ENCODE measurements at places on chromosomes 3 and 15.

DNA sequence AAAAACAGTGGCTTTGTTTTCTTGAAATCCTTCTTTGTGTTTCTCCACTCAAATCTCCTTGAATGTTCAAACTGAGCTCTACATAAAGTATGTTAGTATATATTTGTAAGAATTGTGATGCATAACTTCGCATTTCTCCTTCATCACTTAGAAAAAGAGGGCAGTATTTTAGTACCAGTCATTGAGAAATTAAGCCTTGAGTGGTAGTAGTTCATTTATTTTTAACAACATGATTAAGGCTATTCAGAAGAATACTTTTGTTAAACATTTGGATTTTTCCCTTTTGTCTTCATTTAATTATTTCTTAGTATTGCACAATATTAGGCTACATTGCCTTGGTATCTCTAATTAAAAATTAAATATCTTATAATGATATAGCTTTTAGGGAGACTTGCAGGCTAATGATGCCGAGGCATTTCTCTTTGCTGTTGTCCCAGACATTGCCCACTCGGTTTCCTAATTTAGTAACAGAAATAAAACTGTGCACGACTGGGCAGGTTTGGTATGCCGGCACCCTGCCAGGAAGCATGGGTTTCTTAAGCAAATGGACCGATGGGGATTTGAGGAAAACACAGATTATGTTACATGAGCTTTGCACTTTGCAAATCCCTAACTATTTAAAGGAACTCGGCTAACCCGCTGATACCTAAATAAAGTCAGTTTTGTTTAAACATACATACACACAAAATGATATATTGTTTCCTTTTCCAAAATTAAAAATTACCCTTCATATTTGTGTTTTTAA lies 54.7 kb downstream of the LRRC28 start:
- peak; percentile 47 for DNase-seq

- DNase-seq: no peak
Observed at GRCh38 chr3:15215996-15216395, 9.9 kb downstream of the CAPN7 start.

GRCh38 chr3:109478614-109479013 lies 141.3 kb upstream of the DPPA4 start:
- DNase-seq: no peak

DNA sequence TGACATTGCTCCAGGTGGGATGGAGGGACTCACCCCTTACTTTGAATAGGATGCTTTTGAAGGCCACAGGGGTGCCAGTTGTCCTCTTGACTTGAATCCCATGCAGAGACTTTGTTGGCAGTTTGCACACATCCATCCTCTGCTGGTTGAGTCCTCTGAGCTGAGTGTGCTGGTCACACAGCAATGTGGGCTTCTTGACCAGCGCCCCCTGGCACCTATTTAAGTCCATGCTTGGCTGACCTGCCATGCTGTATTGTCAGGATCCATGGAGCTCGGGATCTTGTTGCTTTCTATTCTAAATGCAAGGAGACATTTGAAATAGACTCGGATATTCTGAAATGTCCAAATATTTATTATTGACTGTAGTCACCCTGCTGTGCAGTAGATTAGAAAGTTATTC lies 19.8 kb downstream of the RAB7A start:
- DNase-seq: no peak

GRCh38 chr15:34437687-34438086 lies at the start of gene GOLGA8A:
GOLGA8A (minus strand) TSS chr15:34437808; CDS start chr15:34389691, 48,117 bp downstream.
- DNase-seq: peak; percentile 85

GRCh38 chr3:113285226-113285625 lies 73.9 kb downstream of the BOC start:
- no peak for DNase-seq

DNA sequence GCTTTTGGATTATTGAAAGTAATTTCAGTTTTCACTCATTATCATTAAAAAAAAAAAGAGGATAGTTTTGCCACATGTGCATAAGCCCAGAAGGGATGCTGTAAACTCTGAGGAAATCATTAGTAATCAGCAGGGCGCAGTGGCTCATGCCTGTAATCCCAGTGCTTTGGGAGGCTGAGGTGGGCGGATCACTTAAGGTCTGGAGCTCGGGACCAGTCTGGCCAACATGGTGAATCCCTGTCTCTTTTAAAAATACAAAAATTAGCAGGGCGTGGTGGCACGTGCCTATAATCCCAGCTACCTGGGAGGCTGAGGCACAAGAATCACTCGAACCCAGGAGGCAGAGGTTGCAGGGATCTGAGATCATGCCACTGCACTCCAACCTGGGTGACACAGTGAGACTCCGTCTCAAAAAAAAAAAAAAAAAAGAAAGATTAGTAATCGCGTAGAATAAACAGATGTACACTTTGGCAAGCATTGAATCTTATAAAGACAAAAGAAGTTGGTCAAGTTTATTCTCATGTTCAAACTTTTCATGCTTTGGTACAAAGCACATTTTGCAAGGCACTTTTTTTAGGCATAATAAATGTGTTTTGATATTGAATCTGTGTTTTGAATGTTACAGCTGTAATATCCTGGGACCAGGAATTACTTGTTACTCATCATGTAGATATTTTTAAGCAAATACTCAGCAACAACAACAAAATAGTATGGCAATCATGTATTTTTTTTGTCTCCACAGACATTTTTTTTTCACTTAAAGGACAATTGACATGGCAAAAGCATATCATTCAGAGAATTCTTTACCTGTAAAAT lies 93.2 kb upstream of the AGTR1 start:
- DNase-seq: no peak

- DNase-seq: no peak
Observed at GRCh38 chr15:44033894-44034293, 161.2 kb downstream of the FRMD5 start.

- DNase-seq: no peak
Observed at GRCh38 chr3:119258915-119259314, 18.2 kb upstream of the B4GALT4 start.

- no peak for DNase-seq
Observed at GRCh38 chr3:155219106-155219505, 74.4 kb downstream of the STRIT1 start.

GRCh38 chr3:61650276-61650675 lies 88.9 kb downstream of the PTPRG start:
- no peak for DNase-seq

DNA sequence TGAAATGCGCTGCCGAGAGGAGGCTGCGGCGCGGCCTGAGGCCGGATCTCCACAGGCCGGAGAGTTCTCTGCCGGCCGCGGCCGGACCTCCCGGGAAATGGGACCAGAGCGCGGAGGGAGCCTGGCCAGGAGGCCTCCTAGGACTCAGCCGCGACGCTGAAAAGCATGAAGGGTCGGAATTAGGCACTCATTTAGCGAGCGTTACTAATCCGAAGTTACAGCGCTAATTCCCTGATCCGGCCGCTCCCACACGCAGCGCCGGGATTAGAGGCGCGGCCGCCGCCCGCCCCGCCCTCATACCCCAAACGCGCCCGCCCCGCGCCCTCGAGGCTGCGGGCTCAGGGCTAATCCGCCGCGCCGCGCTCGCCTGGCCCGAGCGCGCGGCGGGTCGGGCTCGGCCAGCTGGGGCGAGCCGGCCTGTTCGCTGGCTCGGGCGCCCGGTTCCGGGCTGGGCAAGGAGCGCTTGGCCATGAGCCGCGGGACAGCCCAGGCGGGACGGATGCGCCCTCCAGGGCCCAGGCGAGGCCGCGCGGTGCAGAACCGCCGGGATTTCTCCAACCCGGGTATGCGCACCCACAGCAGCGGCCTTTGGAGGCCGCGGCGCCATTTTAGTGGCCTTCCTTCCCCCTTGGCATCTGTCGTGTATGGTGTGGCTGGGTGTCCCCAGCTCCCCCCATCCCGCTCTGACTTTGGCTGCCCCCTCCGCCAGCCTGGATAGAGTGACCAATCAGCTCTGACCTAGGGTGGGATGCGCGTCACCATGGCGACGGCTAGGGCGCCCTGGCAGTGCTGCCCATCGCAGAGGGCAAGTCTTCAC lies 36.8 kb upstream of the POLG start:
- no peak for DNase-seq

DNA sequence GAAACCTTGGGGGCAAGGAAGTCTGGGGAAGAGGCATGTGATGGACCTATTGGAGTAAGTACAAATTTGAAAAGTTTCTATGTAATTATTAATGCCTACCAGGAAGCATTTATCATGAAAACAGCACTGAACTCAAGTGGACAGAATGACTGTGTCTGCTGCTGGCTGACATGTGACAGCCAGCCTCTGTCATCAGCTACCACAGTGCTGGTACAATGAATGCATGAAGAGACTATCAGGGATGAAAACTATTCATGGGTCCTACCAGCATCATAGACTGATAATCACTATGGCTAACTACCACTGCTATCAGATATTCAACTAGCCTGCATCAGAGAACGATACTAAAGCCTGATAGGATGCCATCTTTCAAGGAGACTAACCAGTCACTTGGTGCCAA lies 193.5 kb downstream of the RAP2B start:
- DNase-seq: no peak

GRCh38 chr3:159627634-159628033 lies 361.0 kb upstream of the IL12A start:
- no peak for DNase-seq

GRCh38 chr15:97815835-97816234 lies 144.7 kb upstream of the ARRDC4 start:
- DNase-seq: no peak

DNA sequence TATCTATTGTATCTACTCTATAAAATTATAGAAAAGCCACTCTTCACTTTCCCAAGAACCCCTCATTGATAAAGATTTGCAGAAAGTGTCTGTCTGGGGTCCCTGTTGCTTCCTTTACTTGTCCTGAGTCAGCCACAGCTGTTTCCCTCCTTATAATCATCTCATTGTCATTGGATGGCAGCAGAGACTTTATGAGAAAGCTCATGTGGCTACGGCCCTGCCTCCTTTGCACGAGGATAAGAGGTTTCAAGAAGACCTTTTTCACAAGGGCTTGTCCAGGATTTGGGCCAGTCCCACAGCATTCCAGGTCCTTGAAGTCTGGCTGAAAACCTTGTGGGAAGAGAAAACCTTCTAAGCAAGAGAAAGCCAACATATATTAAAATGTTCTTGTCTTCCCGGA lies 41.9 kb upstream of the THBS1 start:
- DNase-seq: no peak

GRCh38 chr3:77460326-77460725 lies 420.4 kb downstream of the ROBO2 start:
- DNase-seq: no peak

DNA sequence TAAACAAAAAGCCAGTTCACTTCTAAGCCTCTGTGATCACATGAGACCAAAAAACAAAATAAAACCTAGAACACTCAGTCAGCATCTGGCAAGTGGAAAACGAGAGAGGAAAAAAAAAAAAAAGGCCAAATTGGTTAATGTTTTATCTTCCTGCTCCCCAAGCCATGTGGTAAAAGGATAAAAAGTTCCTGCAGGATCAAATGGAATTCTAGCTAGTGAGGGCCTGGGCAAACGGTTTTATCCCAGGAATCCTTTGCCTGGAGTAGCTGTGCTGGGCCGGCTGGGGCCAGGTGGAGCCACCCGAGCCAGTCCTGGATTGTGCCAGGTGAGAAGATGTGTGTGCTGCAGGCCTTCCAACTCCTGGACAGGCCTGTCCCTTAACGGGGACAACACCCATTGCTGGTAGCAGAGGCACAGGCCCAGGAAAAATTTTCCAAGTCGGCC lies 13.2 kb downstream of the SMAD6 start:
- DNase-seq: no peak

DNA sequence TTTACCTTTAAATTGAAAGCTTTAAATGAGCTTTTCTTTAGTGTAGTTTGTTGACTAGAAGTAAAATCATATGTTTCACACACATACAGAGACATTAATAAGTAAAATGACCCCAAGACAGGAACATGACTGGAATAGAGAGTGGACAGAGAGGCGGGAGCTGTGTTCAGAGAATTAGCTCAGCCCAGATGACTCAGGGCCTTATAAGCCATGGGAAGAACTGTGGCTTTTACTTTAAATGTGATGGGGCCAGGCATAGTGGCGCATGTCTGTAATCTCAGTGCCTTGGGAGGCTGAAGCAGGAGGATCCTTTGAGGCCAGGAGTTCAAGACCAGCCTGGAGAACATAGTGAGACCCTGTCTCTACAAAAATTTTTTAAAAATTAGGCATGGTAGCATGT lies 26.7 kb downstream of the SACM1L start:
- DNase-seq: no peak

DNA sequence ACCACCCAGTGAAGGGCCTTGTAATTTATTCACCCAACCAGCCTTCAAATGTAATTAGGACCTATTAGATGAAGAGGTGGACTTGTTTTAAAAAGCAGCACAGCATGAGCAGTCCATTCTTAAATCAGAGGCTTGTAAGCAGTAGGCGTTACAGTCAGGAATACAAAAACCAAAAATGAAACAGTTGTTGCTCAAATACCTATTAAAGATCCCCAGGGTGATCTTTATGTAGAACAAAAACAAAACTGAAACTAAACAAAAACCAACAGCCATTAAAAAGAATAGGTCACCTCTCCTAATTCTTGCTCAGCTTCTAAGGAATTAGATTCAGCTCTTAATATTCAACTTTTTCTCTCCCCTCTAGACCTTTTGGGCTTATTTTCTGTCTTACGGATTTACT lies 104.9 kb upstream of the ST8SIA2 start:
- no peak for DNase-seq

GRCh38 chr3:159441279-159441678 lies 547.4 kb upstream of the IL12A start:
- DNase-seq: no peak

DNA sequence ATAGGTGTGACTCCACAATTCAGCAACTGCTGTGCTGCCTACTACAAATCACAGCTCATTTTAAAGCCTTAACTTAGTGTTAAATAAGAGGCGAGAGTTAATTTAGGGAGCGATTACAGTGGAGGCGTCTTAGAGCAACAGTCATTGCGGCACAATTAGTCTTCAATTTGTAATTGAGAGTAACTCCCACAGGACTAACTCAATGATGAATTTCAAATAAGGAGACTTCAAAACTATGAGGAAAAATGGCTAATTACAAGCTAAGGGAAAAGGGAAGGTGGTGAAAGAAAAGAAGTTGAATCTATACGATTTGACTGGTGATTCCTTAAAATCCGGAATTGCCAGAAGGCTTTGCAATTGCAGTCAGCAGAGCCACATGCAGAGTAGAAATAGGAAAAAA lies 63.7 kb upstream of the FOXB1 start:
- DNase-seq: no peak

- DNase-seq: no peak
Observed at GRCh38 chr3:78794431-78794830, 973.4 kb downstream of the ROBO1 start.

DNA sequence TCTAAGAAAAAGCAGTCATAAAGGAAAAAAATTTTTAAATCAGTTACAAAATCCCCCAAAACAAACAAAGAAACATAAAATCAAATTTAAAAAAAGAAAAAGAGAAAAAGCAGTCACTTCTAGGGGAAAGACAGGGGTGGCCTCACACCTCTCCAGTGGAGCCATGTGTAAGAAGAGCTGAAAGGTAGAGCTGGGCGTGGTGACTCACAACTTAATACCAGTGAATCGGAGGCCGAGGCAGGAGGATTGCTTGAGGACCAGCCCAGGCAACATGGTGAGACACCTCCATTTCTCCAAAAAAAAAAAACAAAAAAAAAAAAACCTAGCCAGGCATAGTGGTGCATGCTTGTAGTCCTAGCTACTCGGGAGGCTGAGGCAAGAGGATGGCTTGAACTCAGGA lies 14.7 kb downstream of the MESD start:
- no peak for DNase-seq
